ENCODE measurements at places on chromosomes 2 and 18.

- DNase-seq, result no peak
Observed at GRCh38 chr18:35324926-35325655, 19.1 kb downstream of the ZNF24 start.

GRCh38 chr2:24482251-24482971 lies 8.6 kb upstream of the NCOA1 start:
- no peak for DNase-seq

DNA sequence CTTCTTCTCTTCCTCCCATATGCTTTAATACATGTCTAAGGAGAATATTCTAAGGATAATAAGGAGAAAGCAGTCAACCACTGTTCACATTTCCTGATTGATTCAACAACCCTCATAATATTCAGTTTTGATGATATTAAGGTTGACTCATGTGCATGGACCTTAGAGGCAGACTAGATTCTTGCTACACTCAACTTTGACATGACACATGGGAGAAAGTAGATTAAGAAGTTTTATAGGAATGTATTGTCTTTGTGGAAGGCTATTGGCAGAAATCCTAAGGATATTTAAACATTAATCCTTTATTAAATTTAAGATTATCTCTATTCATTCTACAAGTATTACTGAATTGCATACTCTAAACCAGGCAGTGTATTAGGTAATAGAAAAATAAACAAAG lies 309.1 kb upstream of the CYRIA start:
- no peak for DNase-seq

DNA sequence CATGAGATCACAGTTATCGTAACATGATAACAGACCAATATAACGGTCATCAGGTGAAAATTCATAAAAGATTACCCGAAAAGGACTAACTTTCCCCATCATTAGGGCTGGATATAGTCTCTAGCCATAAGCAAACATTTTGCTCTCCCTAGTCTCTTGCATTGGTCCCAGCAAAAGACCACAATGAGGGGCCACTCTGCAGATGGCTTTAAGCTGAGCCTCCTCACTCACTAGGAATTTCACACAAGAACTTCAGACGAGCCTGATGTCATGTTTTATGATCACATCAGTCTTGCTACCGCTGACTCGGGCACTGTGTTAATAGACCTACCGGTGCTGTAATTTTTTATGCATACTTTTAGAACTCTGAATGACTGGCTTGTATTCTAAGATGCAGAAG lies 35.2 kb downstream of the STK17B start:
- no peak for DNase-seq

DNA sequence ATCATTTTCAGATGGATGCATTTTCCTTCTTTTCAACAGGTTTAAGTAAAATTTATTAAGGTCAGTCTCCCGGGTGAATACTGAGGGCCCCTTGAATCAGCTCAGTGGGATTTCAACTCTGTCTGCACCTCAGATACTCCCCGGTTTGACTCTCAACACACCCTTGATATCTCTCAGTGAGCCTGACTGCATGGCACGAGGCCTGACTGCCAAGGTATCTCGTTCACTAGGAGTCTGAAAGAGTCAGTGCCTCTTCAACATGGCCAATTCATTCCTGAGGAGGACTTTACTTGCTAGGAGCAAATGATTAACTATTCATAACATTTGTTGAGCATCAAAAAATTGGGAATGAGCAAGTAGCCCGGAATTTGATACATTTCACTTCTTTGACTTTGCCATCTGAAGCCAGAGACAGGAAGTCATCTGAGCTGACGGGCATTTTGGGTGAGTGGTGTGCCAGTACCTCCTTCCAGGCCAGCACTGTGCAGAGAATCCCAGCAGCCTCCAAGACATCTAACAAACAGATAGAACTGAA lies 81.0 kb downstream of the VAPA start:
- DNase-seq, result no peak

GRCh38 chr18:79422022-79422782 lies 26.5 kb downstream of the NFATC1 start:
- no peak for DNase-seq

Data from activated CD8-positive, alpha-beta memory T cell treated with anti-CD3 and anti-CD28 coated beads for 4 hours (primary cell).